ENCODE measurements at places on chromosomes 6 and 20. TPM values are rescaled to one million over a fixed set of nuclear protein-coding genes. Genes with fewer than 3 reads are reported as not detected.

PRPH2 gene
- 0.83 TPM for total RNA-seq

GRM1 gene
- 0.09 TPM for total RNA-seq

OTOR gene
- not detected for total RNA-seq

CUTA gene
- total RNA-seq: 75.6 TPM

UNC93A gene
- total RNA-seq: not detected

LTB gene
- total RNA-seq: 1.1 TPM

ATP6V1G2 gene
- 0.35 TPM for total RNA-seq

CLIC5 gene
- total RNA-seq: 1.8 TPM

DNA sequence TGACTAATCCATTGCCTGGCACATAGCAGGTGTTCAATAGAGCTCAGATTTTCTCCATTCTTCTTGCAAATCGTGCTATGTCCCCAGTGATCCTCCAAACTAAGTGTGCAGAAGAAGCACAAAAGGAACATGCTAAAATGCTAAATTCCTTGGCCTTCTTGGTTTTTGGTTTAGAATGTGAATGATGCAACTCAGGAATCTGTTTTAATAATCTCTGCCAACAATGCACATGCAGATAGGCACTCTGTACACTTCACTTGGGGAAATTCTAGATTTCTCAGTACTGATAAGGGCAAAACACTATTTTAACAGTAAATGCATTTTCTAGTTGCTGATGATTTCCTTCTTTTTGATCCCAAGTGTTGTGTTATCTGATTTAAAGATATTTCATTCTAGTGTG lies 35.2 kb downstream of the SLC22A1 start:
- no peak for DNase-seq

DNA sequence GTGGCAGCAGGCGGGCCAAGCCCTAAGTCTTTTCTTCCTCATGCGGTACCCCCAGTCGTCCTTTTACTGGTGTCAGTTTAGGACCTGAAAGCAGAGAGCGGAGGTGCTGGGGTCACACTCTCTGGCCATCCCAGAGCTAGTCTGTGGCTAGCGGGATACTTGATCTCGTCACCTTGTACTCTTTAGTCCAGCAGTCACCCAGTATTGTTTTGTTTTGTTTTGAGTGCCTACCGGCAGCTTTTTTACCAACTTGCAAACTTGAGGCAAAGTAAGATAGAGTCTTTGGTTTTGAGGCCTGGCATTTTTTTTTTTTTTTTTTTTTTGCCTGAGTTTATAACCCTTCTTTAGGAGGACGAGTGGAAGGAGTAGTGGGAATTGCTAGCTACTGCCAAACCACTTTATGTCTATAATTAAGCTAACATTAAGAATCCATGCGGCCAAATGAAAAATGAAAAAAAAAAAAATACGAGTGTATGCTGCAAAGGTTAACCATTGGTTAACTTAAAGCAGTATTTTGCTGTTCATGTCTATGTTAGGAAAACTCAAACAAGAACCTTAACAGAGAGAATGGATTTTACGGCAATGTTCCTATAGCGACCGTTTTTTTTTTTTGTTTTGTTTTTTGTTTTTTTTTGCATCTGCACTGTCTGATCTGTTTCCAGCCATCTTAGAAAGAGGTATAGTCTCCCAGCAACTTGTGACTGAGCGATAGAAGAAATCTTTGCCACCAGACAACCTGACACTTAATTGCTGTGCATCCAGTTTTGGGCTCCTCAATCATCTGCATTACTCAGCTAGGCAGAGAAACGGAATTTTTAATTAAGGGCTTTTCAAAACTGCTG lies 56.9 kb downstream of the FAM217A start:
- DNase-seq: no peak

DNA sequence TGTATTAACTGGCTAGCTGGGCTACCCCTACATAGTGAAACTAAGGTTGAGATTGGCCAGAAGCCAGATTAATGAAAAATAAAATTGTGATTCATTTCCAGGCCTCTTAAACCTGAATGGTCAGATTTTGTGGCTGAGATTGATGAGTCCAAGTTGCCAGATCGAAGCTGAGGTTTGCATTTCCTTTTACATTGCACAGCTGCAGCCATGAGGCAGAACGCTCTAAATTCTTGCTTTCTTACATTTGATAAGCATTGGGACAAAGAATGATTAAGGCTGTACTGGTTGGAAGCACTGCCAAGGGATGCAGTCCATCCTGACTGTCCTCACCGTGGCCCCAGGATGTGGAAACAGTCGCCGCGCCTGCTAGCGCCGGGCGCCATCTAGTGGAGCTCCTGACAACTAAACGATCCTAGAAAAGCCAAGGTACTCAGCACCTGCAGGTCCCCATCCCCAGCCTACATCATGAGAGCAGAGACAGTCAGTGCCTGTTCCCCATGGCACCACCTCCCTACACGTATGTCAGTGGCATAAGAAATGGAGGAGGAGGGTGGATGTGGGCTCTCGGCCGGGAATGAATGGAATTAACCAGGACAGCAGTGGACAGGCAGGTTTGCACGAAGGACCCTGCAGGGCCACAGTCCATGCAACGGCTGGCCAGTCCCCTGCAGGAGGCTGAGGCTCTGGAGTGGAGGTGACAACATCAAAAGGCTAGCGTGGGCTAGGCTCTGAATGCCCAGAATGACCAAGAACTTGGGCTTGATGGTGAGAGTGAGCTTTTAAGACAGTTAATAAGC lies 19.0 kb downstream of the PXDC1 start:
- peak; percentile 88 for DNase-seq

GRCh38 chr6:126385536-126385935 lies 45.6 kb downstream of the CENPW start:
- no peak for DNase-seq

DNA sequence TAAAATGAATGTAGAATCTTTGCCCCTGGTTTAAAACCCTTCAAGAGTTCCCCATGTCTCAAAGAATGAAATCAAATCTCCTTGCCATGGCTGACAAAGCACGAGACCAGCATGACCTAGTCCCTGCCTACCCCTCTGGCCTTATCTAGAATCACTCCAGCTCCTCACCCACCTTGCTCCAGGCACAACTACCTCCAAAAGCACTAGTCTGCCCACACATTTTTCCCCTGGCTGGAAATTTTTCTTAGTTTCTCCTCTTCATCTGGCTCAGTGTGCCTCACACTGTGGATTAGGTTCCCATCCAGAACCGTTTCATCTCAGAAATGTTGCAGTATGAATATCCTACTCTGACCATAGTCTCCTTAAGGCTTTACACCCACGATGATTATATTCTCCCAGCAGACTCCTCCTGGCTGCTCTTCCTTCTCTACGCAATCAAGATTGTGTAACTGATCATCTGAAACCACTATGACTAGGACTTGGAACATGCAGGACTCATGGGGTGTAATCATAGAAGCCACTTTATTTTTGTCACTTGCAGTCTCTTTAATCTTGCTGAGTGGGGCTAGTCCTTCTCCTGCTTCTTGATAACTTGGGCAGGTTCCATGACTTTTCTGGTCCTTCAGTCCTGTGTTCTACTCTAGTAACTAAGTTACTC lies 7.8 kb upstream of the MRS2 start:
- DNase-seq: no peak

GRCh38 chr6:36029464-36029863 lies 1.9 kb downstream of the MAPK14 start:
- DNase-seq: no peak

DNA sequence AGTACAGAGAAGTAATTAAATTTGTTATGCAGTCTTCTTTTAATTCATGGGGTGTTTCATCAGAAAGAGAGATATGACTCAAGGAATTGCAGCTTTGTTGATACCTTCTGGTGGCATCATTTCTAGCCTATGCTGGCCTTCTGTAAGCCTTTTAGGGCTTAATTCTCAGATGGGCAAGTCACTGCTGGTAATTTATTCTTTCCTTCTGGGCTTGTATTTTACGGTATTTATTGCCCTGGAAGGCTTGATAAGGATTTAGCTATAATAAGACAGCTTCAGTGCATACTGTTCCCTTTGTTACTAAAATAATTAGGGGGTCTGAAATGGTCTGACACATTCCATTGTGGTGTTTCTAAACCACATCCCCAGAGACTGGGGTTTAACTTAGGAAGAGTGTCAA lies 57.9 kb upstream of the EMILIN3 start:
- DNase-seq: no peak

- DNase-seq: peak; percentile 90
These were observed 409 bp upstream of the ATXN1 start for GRCh38 chr6:16761471-16762267.

DNA sequence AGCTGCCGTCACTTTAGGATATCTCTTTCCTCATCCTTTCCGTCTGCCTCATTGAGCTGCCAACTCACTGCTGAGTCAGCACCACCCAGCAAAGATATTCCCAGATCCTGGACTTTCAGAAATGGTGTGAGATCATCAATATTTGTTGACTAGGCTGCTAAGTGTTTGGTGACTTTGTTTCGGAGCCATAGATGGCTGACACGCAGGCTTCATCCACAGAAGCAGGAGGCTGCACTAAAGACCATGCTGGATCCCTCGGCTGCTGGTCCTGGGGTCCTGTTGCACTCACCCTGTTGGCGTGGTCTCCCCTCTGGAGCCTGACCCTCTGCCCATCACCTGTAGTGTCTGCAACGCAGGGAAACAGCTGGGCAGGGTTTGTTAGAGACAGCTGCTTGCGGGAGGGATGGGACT lies 96.5 kb downstream of the ERMARD start:
- DNase-seq: no peak

DNA sequence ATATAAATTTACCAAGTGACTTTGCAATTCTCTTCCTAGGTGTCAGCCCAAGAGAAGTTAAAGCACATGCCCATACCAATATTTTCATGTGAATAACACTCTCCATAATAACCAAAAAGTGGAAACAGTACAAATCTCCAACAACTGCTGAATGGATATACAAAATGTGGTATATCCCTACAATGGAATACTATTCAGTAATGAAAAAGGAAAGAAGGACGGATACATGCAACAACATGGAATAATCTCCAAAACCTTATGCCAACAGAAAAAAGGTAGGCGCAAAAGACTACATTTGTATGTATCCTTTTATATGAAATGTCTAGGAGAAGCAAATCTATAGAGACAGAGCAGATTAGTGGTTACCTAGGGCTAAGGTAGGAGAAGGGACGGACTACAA lies 487.7 kb upstream of the ID4 start:
- no peak for DNase-seq

DNA sequence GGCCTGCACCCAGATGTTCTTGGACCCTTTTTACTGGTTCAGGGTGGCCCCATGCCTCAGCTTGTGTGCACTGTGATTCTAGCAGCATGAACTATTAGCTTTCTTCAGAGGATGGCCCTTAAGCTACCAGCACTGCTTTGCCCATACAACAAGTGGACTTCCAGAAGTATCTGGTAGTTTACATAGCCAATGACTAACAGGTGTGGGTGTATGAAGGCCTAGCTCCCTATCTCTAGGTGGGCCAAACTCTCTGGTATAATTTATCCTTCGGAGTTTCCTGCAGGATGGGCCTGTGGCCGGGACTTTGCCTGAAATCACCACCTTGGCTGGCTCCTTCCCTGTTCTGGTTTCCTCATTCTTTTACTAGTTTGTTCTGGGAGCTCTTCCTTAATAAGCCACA lies 26.1 kb upstream of the JAG1 start:
- DNase-seq: no peak
